ENCODE measurements at places on chromosomes 6 and 20.
A peak's percentile ranks its signal among the peaks of the same experiment; 100 is the strongest.

- DNase-seq: no peak
Measured at GRCh38 chr6:17207281-17207680, 73.9 kb upstream of the RBM24 start.

GRCh38 chr6:121956782-121957181, 442.7 kb upstream of the HSF2 start:
- no peak for DNase-seq

- no peak for DNase-seq
Measured at GRCh38 chr6:147154454-147154853, 49.8 kb upstream of the STXBP5 start.

GRCh38 chr6:32187009-32187709, 2.8 kb downstream of the PBX2 start:
- no peak for DNase-seq

GRCh38 chr20:12941025-12941424, 67.7 kb upstream of the SPTLC3 start:
- no peak for DNase-seq

GRCh38 chr20:49270177-49270576, 7.7 kb downstream of the ZNFX1 start:
- DNase-seq: no peak

DNA sequence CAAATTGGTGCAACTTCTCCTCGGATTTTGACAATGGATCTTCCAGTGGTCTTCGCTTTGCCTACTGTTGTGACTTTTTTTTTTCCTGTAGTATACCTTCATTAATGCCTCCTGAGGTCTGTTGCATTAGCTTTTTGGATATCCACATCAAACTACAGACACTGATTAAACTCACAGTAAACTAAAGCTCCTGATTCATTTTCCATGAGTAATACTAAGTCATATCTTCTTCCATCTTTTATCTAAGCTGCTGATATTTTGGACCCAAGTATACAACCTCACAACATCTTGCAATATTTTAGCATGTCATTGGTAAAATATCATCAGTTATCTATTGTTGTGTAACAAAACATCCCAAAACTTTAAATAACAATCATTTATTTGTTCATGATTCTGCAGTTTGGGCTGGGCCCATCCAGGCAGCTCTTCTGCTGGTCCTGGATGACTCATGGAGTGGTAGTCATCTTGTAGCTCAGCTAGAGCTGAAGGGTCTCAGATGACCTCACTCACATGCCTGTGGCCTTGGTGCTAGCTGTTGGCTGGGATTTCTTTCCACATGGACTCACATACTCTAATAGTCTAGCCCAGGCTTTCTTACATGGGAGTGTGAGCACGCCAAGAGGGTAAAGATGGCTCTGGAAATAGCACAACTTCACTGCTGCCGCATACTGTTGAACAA, 78.3 kb upstream of the SRSF6 start:
- peak; percentile 33 for DNase-seq

DNA sequence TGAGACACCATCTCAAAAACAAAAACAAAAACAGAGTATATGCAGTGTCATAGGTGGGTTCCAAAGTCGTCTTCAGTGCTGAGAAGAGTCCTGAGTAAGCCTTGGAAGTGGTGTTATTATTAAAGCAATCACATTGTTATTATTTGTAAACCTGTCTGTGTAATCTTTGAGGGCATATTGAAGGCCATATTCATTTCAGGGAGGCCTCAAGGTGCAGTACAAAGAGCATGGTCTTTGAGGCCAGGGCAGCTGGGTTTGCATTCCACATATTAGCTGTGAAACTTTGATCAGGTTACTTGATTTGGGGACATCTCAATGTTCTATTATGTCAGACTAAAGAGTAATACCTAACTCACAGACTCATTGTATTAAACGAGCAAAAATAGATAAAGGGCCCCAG, 139.3 kb upstream of the SOX4 start:
- no peak for DNase-seq

DNA sequence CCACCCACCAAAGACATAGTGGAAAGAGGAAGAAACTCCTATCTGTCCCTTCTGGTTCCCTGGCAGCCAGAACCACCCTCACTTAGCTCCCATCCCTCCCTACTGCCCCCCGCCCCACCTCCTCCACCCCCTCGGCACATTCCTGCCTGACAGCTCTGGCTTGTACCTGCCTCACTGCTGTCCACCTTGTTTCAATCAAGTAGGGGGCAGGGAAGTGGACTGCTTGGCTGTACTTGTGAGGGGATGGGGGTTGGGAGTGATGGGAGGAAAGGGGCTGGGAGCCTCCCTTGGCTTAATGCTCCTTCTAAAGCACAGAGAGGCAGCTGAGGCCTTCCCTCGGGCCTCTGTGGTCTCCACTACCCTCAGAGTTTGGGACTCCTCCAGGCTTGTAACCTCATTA, 22.1 kb upstream of the ZNF76 start:
- no peak for DNase-seq
